ENCODE measurements at places on chromosomes 5 and 9. TPM values are rescaled to one million over a fixed set of nuclear protein-coding genes. Genes with fewer than 3 reads are reported as not detected.

MEF2C gene
- total RNA-seq = 48.8 TPM

HINT2 gene
- 52.0 TPM for total RNA-seq

PRRX2 gene
- total RNA-seq = 1.00 TPM

- no peak for DNase-seq
Measured at GRCh38 chr5:140554454-140554853, 2.8 kb downstream of the SRA1 start.

GALT gene
- 37.3 TPM for total RNA-seq

VAV2 gene
- 6.7 TPM for total RNA-seq

DNA sequence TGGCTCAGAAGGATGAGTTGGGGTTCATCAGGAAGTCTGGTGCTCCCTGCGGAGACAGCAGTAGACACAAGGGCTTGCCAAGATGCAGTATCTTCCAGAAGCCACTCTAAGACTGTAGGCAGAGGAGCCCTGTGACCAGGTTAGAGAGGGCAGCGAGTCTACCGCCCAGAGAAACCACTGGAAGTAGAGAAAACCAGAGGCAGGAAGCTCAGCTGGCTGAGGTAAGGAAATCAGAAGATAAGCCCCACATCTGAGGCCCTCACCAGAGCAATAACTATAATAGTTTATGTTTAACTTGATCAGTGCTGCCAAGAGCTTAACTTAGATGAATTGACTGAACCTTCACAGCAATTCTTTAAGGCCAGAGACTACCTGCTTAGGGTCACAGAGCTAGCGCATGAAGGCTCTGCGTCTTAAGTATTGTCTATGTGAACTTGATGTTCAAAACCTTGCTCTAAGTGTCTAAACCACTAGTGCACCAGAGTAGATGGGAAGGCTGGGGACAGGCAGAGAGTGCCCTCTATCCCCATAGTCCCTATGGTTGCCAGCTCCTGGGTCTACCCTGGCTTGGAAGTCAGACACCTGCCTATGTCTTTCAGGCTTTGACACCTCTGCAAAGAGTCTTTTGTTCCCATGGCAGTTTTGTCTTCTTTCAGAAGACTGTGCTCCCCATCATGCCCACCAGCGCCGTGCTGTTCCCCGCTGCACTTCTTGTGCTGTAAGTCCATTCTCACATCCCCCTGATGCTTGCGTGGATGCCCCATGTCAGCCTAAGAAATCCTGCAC is 228.2 kb upstream of the KLF4 start:
- DNase-seq = no peak
